ENCODE measurements at places on chromosomes 7 and 10. TPM values are rescaled to one million over a fixed set of nuclear protein-coding genes. Genes with fewer than 3 reads are reported as not detected.

Gene SPDYE16
- total RNA-seq, result 0.41 TPM

- DNase-seq, result peak; percentile 60
Observed at GRCh38 chr10:46255801-46256747, 30.7 kb upstream of the ANTXRL start.

Gene NFE2L3
- 9.8 TPM for total RNA-seq

Gene ECD
- total RNA-seq, result 25.7 TPM

DNA sequence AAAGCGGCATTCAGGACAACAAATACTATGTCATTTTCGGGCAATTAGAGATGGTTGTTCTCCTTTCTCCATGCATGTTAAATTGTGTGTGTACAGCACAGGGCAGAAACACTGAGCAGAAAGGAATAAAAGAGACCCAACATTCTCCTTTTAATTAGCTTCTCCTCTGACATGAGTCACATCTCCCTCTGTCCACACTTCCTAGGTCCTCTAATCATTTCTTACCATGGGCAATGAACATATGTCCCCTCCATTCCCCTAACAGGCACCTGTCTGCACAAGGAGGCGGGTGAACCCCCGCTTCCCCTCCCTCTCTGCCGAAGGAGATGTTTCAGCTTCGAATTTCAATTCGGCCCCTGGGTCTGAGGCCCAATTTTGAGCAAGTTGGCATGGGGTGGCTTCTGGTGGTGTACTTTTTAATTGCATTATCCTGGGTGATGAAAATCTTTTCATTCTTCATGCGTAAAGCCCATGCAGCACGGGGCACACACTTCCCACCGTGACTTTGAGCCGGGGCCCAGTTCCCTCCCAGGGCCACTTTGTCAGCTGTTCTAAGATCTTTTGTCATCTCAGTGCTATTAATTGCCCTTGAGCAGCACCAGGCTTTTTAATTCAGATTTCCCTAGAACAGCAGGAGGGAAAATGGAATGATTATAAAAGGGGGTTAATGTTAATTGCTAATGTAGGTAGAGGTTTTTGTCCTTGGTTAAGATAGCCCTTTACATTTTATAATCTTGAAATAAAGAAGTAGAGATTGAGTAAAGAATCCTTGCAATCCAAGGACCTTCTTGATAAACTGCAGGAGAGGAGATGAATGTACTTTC is 219.5 kb upstream of the NRP1 start:
- no peak for DNase-seq

GRCh38 chr7:139490130-139490529 is 6.7 kb upstream of the KLRG2 start:
- no peak for DNase-seq

DNA sequence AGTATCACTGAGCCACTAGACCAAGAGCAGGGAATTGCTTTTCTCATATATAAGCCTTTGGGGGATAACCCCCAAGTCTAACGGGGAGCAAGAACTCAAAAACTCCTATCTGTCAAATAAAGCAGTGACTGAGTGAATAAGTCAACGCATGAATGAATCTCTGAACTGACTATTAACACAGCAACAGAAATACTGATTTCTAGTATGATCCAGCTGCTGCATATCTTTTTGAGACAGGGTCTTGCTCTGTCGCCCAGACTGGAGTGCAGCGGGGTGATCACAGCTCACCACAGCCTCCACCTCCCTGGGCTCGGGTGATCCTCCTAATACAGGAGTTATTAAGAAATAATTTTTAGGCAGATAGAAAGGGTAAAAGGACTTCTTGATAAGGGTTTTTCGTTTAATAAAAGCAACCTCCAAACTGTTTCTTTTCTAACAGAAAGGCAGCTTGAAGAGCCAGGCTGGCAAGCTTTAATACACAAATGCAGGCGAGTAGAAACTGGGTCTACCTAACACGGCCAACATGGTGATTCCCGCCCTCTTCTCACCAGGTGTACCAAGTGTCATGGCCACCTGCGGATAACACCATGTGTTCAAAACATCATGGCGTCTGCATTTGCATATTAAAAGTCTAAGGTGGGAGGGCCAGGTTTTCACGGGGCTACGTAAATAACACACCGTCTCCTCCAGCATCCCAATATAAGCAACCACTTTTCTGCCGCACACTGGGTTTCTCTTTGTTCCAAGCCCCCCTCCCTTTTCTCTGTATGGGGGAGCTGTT is 631.9 kb downstream of the PARD3 start:
- DNase-seq, result no peak

Gene FRMPD2
- total RNA-seq, result 3.3 TPM

GRCh38 chr7:111384065-111384891 is 178.0 kb downstream of the IMMP2L start:
- no peak for DNase-seq

DNA sequence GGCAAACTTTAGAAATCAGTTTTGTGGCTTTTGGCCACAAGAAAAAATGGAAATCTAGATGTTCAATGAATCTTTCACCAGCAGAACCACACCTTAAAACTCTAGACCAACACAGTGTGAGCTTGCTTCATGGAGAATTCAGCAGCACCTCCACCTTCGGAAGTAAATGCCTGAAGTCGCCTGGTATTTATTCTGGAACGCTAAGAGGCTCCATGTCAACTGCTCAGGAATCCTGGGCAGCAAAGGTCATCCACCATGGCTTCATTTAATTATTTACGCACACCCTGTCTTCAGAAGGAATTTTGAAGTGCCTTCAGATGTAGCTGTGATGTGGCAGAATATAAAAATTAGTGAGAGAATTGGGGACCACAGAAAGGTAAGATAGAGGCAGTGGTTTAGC is 167.7 kb downstream of the GFRA1 start:
- DNase-seq, result no peak

GRCh38 chr7:80134536-80135308 is at the start of gene GNAI1:
Gene GNAI1 (plus strand): TSS chr7:80134831. CDS start chr7:80135161, 330 bp downstream.
- peak; percentile 78 for DNase-seq

GRCh38 chr7:137789215-137789882 is 57.4 kb downstream of the DGKI start:
- DNase-seq, result no peak

DNA sequence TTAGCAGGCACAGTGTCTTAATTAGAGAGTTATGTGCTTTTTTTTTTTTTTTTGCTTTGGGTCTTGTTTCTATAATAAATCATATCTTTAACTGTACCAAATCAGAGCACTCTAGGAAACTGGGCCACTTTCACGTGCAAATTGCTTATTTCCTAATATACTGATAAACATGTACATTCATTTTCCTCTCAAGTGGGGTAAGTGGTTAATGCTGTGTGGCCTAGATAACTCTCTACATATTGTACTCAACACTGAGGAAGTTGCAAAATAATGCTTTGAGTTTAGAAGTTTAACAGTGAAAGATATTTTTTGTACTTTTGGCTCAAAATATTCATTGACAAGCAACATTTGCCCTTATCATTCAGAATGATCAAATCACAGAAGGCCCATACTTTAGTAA is 115.9 kb upstream of the IFRD1 start:
- DNase-seq, result no peak

DNA sequence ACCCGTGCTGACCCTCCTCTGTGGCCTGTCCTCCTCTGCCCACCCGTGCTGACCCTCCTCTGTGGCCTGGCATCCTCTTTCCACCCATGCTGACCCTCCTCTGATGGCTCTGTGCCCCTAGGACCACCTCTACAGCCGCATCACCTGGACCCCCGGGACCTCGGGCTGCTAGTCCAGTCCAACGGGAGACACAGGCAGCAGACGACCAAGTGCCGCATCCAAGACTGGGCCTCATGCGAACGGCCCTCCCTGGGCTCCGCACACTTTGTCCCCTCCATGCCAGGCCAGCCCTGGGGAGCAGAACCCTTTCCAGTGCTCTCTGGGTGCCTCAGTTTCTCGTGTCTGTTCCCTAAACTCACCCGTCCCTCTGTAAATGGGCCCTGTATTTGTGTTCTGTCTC is 107.2 kb upstream of the RNF32 start:
- no peak for DNase-seq

Gene RNLS
- 1.2 TPM for total RNA-seq

Gene DLX5
- 2.9 TPM for total RNA-seq

GRCh38 chr7:99576251-99576650 is 17.8 kb downstream of the ZNF655 start:
- no peak for DNase-seq

DNA sequence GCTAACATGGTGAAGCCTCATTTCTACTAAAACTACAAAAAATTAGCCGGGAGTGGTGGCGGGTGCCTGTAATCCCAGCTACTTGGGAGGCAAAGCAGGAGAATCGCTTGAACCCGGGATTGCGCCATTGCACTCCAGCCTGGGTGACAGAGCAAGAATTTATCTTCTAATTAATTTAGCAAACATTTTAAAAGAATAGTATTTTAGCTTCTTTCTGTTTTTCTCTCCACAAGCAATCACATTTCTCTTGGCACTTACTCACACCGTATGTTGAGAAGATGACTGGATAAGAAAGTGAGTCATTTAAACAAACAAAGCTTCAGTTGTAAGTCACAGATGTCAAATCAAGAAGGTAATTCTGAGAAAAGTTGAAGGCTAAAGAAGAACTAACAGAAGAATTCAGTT is 264.0 kb downstream of the ARL4A start:
- no peak for DNase-seq

All from frontal cortex (tissue), 4 donors.